ENCODE measurements at places on chromosomes 2 and 18.

- no peak for DNase-seq
Measured at GRCh38 chr2:141959941-141960340, 170.9 kb downstream of the LRP1B start.

DNA sequence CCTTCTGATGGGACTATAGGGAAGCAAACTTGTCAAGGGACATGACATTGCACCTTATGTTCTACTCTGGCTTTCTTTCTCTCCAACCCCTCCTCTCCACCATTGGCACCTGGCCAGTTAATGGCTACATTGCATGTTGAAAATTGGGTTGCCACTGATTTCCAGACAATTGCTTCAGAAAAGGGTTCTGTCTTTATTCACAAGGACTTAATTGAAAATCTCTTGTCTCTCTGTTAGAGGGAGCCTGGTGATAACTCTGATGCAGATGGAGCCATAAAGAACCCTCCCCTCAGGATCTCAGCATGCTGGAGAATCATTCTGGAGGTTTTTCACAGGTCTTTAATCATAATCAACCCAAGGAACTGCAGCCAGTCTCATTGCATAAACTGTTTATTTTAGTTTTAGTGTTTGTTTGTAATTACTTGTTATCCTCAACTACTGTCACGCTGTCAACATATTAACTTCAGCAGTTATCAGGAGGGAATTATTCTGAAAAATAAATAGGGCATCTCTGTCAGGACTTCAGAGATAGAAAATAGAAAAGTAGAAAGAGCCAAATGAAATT is 316.8 kb downstream of the RIT2 start:
- no peak for DNase-seq

GRCh38 chr2:217705461-217705860 is 297.3 kb downstream of the TNS1 start:
- DNase-seq, result no peak

DNA sequence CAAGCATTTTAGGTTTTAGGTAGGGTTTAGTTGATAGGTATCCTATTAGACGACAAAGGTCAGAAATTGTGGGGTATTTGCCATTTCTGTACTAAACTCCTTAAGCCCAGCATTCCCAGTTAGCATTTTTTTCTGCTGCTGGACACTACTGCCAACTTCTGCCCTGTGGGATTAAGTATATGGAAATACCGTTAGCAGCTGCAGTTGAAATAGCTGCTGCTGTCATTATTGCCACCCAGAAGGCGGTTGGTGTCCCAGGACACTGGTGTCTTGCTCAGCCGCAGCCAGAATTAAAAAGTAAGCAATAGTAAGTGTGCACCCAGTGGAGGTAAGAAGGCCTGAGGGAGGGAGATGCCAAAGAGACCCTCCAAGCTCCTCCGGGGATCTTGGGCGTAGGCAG is 1.9 kb upstream of the UXS1 start:
- no peak for DNase-seq

DNA sequence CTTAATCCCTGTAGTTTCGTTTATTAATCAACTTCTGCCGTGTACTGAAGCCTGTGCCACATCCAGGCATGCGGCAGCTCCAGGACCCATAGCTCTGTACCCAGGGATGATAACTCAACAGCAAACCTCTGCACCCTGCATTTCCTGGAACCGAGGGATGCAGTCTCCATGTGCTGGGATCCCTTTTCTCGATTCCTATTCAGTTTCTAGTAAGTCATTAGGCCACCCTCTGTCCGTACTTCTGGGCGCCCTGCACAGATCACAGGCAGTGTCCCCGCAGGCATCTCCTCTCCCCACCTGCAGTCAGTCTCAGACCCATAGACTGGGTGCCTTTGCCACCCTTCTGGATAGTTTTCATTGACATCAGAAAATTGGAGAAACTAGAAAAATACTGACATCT is 18.8 kb downstream of the TMEM18 start:
- DNase-seq, result no peak

- no peak for DNase-seq
Measured at GRCh38 chr2:196503398-196503797, 136.1 kb upstream of the CCDC150 start.

DNA sequence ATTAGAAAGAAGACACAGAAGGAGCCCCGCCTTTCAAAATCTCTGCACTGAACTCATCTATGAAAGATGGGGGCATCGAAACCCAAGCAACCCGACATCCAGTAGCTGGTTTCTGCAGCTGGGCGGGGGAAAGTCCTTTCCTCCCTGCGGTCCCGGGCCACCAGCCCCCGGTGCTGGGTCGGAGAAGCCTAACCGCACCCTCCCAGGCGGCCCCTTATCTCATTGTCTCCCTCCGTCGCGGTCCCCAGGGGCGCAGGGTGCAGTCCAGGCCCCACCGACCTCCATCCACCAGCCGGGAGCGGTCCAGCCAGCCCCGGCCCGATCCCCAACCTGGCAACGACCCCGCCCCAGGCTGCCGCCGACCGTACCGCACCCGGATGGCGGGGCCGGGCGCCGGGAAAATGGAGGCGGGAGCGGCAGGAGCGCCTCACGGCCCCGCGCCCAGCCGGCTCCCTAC is 452 bp downstream of the RAPH1 start:
- DNase-seq, result peak; percentile 19

GRCh38 chr18:21218862-21219261 is 23.2 kb upstream of the GREB1L start:
- DNase-seq, result peak; percentile 41

DNA sequence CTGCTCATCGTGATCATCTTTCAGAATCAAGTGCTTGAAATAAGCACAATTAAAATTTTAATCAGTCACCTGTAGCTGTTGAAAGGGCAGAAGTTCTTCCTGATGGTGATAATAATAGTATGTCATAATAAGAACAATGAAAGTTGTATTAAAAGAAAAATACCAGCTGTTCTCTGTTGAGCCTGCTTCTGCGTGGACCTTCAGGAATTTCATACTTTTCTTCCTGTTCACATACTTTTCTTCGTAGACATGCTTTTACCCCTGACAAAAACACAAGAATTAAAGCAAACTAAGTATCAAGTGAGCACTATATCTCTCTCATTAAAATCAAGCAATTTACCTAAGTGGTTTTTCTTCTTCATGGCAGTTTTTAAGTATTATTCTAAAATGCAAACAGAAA is 79.2 kb downstream of the BARD1 start:
- DNase-seq, result no peak
